ENCODE measurements at places on chromosomes 5 and 9. TPM values are rescaled to one million over a fixed set of nuclear protein-coding genes. Genes with fewer than 3 reads are reported as not detected.

The QRFP gene
- not detected for total RNA-seq

The BASP1 gene
- 186 TPM for total RNA-seq

GRCh38 chr9:93061791-93062763 is 3.6 kb downstream of the SUSD3 start:
- H3K27ac ChIP-seq = no peak overlapping the region
- DNase-seq = no peak
- no peaks in the 10 kb centered on the region for H3K36me3 ChIP-seq
- no peaks in the 10 kb centered on the region for H3K27me3 ChIP-seq
- H3K4me3 ChIP-seq = no peak overlapping the region
- H3K4me1 ChIP-seq = no peaks in the 10 kb centered on the region

DNA sequence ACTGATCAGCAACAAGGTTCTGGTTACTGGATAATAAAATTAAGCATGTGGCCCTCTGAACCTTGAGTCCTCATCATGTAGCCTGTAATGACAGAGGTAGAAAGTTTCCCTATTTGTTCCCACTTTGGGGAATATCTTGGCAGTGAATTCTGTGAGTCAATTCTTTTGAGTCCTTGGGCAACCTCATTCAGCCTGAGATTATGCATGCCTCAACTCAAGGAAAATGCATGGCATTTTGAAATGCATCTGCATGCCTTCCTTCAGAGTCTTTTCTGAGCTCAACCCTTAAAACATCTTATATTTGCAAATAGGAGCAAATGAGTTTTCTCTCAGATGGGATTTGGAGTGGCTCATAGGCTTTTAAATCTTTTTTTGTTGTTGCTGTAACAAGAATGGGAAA is 218.1 kb upstream of the CD180 start:
- H3K36me3 ChIP-seq = no peaks in the 10 kb centered on the region
- no peaks in the 10 kb centered on the region for H3K27me3 ChIP-seq
- H3K27ac ChIP-seq = no peak overlapping the region

DNA sequence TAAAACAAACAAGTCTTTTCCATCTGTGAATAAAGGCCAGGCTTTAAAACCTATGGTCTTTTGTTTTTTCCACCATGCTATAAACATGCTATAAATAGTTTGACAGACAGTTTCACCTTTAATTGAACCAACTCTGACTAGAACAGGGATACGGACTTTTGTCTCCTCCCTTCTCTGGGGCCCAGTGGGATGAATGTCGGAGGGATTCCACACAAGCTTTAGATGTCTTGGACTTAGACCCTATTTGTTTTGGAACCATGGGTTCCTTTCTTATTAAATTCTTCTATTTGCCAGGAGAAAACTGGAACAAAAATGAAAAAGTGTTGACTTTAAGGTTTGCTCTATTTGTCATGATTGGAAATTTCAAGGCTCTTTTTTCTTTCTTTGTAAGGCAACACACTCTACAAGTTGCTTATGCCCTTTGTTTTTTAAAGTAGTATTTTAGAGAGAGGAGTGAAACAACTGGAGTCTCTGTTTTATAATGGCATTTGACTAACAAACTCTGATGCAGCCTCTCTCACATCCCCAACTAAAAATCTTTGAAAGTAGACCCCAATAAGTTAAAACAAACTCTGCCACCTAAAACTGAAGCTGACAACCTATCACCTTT is 145.3 kb downstream of the MLLT3 start:
- no peak overlapping the region for H3K27ac ChIP-seq
- H3K27me3 ChIP-seq = no peaks in the 10 kb centered on the region
- no peaks in the 10 kb centered on the region for H3K4me1 ChIP-seq
- H3K36me3 ChIP-seq = no peaks in the 10 kb centered on the region
- no peak for DNase-seq

GRCh38 chr5:149456597-149457392 is 77.7 kb upstream of the IL17B start:
- no peaks in the 10 kb centered on the region for H3K27me3 ChIP-seq
- no peak for DNase-seq
- H3K36me3 ChIP-seq = no peaks in the 10 kb centered on the region
- H3K27ac ChIP-seq = peak overlapping the region; percentile 76
- H3K4me1 ChIP-seq = peaks cover 35% of the 10 kb centered on the region
- no peak overlapping the region for H3K4me3 ChIP-seq

DNA sequence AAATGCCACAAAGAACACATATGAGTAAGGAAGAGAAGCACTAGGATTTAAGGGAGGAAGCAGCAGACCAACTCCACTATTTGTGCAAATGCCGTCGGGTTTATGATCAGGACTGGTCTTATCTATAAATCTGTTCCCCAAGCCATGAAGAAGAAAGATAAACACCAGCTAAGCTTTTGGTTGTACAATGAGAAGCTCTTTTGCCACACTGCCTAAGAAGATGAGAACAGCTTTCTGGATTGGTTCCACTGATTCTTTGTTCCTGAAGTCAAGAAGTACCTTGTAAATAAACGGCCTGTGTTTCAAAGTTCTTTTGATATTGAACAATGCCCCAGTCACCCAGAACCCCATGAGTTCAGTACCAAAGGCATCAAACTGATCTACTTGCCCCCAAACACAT is 93.9 kb downstream of the RFX3 start:
- no peaks in the 10 kb centered on the region for H3K27me3 ChIP-seq
- DNase-seq = no peak
- H3K27ac ChIP-seq = no peak overlapping the region
- H3K36me3 ChIP-seq = no peaks in the 10 kb centered on the region
- H3K4me3 ChIP-seq = no peak overlapping the region

DNA sequence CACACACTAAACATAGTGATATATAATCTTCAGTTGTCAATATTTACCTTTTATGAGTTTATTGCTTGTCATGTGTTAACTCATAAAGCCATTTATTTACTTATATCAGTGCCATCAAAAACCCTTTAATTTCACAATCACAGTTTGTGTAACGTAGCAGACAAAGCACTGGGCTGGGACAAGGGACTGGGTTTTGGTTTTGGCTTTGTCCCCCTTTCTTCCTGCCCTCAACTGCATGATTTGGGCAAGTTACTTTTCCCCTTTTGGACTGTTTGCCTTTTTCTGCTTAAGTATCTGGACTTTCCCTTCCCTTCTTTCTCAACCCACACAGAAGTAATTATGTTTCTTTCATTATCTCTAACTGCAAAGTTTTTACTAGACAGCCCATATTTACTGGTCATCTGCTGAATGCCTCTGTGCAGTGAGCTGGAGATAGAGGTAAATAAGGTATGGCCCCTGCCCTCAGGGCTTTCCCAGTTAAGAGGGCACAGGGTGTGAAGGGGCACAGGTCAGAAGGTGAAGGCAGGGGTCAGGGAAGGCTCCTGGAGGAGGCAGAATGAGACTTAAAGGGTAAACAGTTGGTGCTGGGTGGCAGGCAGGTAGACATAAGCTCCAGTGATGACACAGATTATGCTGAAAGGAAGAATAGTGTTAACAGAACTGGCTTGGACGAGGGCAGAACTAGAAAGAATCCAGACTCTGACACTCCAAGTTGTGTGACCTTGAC is 14.8 kb upstream of the NR3C1 start:
- no peaks in the 10 kb centered on the region for H3K4me1 ChIP-seq
- no peak overlapping the region for H3K27ac ChIP-seq
- no peaks in the 10 kb centered on the region for H3K36me3 ChIP-seq
- H3K4me3 ChIP-seq = no peak overlapping the region
- H3K27me3 ChIP-seq = no peaks in the 10 kb centered on the region

The HTR1A gene
- total RNA-seq = not detected

Measured in fibroblast of lung (primary cell).